NCI-H1436 treated with DMSO at 0.1 percent for 48 hours (cell line): ENCODE measurements at places on chromosomes 3 and 15.

- no peak for DNase-seq
Measured at GRCh38 chr3:151660885-151661284, 72.8 kb upstream of the AADACL2 start.

GRCh38 chr15:69762373-69763148 lies 309.9 kb downstream of the RPLP1 start:
- no peak for DNase-seq

- no peak for DNase-seq
Measured at GRCh38 chr3:149529099-149529498, 54.6 kb downstream of the TM4SF4 start.

GRCh38 chr3:183357564-183358079 lies 70.8 kb downstream of the MCF2L2 start:
- DNase-seq: no peak

- DNase-seq: no peak
Measured at GRCh38 chr15:59216911-59217310, 10.3 kb downstream of the LDHAL6B start.

- no peak for DNase-seq
Measured at GRCh38 chr3:41095702-41096101, 103.6 kb upstream of the CTNNB1 start.

- DNase-seq: no peak
Measured at GRCh38 chr3:64988188-64988587, 300.4 kb upstream of the ADAMTS9 start.

DNA sequence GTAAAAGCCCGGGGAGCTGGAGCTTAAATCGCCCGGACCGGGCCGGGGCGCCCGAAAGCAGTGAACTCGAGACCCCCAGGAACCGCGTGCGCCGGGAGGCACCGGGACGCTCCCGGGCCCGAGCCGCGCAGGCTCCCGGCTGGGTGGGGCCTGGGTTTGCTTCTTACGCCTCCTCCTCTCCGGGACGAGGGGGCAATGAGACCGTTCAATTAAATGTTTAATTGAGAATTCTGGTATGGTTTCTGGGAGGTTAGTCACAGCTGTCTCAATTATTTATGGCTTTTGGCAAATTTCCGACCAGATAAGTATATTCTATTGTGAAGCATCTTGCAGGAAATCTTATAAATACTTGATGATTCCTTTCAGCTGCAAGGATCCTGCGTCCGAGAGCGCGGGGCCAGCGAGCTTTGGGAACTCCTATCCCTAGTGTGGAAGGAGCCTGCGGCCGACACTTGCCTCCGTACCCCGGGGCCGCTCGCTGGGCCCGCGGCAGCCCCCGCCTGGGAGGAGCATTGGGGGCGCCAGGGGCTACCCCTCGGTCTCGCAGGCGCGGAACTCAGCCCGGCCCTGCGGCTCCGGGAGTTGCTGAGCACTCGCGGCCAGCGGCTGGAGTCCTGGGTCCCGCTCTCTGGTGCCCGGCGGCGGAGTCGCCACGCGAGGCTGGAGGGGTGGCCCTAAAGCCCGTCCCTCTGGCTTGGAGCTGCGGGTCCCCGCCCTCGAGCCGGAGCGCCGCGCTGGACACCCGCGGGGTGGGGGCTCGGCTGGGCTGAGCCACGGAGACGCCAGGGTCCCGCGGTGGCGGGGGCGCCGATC lies 10.3 kb downstream of the ISL2 start:
- DNase-seq: no peak

- DNase-seq: no peak
Measured at GRCh38 chr3:178646186-178646862, 110.1 kb downstream of the KCNMB2 start.

DNA sequence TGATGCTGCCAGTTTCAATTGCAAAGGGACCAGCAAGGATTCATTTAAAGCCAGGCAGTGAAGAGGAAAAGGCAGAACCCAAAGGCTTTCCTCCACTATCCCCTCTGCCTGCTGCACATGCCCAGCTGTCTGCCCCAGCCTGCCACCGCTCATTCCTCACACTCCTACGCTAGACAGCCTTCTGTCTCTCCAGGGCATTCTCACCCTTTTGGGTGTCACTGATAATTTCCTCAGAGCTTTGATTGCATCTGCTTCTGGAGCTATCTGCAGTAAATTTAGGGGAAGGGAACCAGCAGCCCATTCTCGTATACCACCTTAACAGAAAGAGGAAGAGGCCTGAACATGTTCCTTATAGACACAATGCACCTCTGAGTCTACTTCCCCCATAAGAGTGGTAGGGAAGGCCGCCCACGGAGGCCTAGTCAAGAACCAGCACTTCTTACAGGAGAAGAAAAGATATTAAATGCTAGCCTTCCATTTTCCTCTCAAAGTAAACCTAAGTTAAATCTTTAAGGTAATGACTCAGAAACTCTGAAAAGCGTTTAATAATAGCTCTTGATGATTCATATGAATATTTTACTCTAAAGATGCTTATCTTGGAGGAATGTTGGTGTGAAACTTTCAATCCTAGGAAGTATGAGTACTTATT lies 20.9 kb downstream of the NUDT16 start:
- DNase-seq: no peak

GRCh38 chr3:150613034-150613433 lies 9.9 kb downstream of the SELENOT start:
- DNase-seq: no peak

GRCh38 chr3:196003611-196004010 lies 78.3 kb downstream of the TFRC start:
- DNase-seq: no peak

- DNase-seq: no peak
Measured at GRCh38 chr3:197784019-197784585, 7.0 kb upstream of the LRCH3 start.

GRCh38 chr3:125045194-125045593 lies 10.6 kb downstream of the HEG1 start:
- DNase-seq: no peak

DNA sequence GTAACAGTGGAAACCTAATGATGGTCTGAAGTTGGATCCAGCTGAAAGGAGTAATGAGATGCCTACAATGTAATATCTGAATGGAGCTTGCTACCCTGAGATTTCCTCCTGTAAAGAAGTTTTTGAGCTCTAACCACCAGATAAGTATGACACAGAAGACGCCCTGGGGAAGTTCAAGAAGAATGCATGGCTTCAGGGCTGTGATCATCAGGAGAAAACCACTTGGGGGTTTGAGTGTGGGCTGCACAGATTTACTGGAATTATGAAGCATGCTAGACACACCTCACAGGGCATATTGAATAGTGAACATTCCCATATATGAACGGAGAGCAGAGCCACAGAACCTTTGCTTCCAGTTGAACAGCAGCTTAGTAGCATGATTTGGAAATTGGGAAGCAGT lies 10.6 kb upstream of the CCDC80 start:
- DNase-seq: no peak

DNA sequence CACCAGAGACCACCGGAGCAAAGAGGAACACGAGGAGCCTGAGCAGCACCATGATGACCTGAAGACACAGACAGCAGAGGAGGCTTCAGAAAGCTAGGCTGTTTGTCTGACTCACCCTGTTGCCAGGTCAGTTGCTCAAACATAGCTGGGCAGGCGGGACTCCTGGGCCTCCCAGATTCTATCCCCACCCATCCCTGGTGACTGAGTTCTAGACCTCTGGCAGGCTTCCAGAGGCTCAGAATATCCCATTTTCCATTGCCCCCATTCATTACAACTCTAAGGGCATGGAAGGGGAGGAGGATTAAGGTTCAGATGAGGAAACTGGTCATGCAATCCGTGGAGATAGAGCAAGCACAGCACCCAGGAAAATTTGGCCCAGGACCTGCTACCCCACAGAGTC lies at the start of gene CDHR4:
TSS of gene CDHR4 (minus strand) at position 113 of the 400 bp plus-strand sequence. CDS start at position 52, 61 bp downstream.
- no peak for DNase-seq

DNA sequence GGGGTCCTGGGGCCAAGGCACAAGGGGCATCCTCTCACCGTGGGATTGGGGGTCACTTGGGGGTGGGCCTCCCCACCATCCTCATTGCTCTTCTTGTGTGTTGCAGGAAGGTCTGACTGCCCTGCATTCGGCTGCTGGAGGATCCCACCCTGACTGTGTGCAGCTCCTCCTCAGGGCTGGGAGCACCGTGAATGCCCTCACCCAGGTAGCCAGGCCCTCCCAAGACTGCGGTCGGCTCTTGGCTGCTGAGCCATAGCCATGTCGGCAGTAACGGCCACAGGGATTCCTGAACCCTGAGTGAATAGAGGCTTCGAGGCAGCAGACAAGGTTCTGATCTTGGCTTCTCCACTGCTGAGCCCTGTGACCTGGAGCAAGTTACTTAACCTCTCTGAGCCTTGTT lies 19.7 kb downstream of the ANKDD1A start:
- DNase-seq: no peak

- DNase-seq: no peak
Measured at GRCh38 chr3:61573441-61573840, 12.1 kb downstream of the PTPRG start.

DNA sequence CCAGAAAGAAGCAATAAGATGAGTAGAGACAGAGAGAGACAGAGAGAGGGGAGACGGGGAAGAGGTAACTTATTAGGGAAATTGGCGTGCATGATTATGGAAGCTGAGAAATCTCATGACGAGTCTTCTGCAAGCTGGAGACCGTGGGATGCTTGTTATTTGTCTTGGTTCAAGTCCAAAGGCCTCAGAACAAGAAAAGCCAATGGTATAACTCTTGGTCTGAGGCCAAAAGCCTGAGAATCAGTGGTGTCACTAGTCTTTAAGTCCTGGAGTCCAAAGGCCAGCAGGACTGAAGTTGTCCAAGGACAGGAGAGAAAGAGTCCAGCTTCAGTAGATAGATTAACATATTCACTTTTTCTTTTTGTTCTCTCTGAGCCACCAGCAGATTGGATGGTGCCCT lies 613.6 kb downstream of the CADM2 start:
- no peak for DNase-seq

DNA sequence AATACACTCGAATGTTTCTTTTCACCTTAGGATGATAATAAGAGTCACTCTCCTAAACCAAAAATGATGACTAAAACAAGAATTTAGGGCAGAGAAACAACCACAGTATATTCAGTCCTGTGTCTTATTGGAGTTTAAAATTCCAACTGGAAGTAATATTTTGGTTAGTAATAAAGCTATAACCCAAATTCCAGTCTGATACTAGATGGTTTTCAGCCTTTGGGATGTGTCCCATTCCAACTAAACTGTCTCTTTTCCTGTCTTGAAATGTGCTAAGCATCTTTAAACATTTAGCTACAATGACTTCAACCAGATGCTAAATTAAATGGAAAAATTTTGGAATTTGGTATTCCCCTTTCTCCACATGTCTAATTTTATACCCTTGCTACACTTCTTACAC lies 510.0 kb downstream of the ROBO1 start:
- no peak for DNase-seq

DNA sequence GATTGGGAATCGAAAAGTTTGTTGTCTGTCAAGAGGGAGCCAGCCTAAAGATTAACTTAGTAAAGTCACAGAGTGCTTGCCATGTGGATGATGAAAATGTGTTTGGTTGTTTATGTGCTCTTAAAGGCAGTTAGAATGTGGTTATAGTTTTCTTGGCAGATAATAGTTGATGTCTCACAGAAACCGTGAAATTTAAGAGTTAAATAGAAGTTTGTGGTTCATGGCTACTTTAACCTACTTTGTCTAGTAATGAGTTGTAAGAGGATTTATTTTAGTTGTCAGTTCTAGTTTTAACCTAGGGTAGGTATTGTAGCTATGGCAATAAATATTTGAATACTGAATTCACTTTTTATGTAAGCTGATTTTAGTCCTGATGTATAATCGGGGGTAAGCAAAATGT lies 36.4 kb upstream of the EIF3J start:
- no peak for DNase-seq

- DNase-seq: no peak
Measured at GRCh38 chr3:117914540-117915100, 1120.0 kb downstream of the IGSF11 start.

- DNase-seq: no peak
Measured at GRCh38 chr3:38725726-38726419, 76.4 kb upstream of the SCN5A start.

DNA sequence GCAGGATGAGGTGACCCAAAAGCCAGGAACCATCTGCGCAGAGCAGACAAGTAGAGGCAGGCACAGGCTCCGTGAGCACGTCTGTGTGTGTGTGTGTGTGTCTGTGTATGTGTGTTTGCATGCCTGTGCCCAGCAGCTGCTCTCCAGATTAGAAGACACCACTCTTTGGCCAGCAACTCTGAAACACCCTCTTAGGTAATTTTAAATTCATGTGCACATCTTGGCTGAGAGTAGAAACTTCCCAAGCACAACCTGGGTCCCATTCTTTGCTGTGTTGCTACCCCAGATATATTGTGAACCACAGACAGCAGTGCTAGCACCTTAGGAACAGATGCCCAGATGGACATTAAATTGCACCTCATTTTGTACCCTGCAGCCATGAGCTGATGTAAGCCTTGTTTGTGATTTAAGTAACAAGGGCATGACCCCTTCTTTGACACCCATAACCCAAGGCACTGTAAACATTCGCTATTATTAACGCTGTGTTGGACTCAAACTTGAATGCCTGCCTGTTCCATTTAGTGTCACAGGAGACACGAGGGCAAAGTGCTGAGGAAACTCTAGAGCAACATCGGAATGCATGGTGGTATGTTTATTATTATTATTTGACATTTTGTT lies at the start of gene FILIP1L:
TSS of gene FILIP1L (minus strand) at position 89 of the 618 bp plus-strand sequence.
- no peak for DNase-seq

GRCh38 chr3:62843508-62843907 lies 31.7 kb downstream of the CADPS start:
- no peak for DNase-seq

DNA sequence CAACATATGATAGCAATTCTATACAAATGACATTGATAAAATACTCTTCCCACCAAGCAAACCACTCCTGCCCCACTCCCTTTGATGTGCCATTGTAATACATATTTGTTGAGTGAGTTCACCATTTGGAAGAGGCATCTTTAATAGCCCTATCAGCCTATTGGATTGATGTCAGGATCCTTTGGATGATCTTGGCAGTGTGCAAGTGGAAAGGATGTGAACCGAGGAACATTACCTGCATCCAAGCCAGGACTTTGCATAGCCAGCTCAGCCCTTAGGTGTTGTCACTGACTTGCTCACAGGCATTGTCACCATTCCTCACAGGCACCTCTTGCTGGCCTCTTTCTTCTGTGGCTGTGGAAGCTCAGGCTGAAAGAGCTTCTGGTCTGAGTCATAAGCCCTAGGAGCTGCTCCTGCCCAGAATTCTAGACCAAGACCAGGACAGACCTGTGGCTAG lies 16.5 kb upstream of the TIMP4 start:
- DNase-seq: no peak

- DNase-seq: no peak
Measured at GRCh38 chr15:22241451-22241850, 161.1 kb downstream of the OR4M2 start.

DNA sequence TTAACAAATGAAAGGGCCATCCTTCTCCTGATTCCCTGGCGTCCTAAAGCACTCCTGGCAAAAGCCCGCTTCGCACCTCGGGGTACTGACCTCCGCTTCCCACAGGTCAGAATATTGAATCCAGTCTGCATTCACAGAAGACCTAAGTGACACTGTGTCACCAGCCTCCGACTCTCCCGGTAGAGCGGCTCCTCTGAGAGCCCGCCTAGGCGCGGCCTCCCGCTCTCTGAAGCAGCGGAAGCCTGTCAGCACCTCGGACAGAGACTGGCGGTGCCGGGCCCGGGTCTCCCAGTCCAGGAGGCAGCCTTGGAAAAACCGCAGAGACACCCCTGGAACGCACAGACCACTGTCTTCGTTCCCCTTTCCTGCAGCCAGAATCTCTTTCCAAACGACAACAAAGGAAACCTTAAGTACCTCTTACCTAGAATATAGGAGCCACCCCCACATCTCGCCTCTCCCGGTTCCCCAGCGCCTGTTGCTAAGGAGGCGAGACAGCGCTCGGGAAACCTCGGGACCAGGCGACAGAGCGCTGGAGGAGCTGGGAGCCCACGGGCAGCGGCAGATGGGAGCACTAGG lies 1.2 kb downstream of the GABRB3 start:
- DNase-seq: no peak
